ENCODE measurements at places on chromosomes 3 and 15.

DNA sequence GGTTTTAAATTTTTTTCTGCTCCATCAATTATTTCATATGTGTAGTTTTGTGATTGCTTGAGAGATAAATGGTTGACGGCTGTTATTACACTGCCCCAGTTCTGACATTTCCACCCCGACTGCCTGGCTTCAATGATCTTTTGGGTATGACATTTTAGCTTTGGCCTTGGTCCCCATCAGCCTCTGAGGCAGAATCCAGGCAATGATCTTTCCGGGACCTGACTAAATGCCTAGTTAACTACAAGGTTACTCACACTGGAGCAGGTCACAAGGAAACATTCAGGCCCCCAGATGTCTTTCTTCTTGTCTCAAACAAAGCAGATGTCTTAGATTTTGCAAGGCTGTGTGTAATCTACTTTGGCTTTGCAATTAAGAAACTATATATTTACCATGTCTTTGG, 61.1 kb upstream of the TMCO5A start:
- H3K27ac ChIP-seq, result no peak overlapping the region
- no peaks in the 10 kb centered on the region for H3K27me3 ChIP-seq
- peaks cover 27% of the 10 kb centered on the region for H3K4me1 ChIP-seq
- no peak for DNase-seq
- no peak overlapping the region for H3K4me3 ChIP-seq

GRCh38 chr3:143514109-143514508, 334.2 kb downstream of the SLC9A9 start:
- no peak overlapping the region for H3K4me3 ChIP-seq
- no peak for DNase-seq
- H3K27me3 ChIP-seq, result no peaks in the 10 kb centered on the region
- no peak overlapping the region for H3K27ac ChIP-seq

DNA sequence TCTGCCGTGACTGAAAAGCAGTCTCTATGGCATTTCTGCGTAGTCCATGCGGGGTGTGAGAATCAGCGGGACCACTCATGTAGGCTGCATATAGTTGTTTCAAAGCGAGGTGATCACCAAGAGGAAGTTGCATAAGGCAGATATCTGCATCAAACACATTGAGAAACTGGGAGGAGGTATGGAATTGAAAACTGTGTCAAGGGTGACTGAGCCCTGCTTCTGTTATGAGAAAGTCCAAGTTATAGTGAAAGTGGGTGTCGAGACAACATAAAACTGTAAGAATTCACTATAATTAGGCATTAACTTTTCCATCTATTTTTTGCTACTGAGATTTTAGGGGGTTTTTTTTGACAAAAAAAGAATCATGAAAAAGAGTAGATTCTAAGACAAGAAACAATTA, 109.3 kb downstream of the ZIC1 start:
- no peak overlapping the region for H3K27ac ChIP-seq
- H3K4me1 ChIP-seq, result no peaks in the 10 kb centered on the region
- H3K36me3 ChIP-seq, result no peaks in the 10 kb centered on the region
- no peak overlapping the region for H3K4me3 ChIP-seq
- no peak for DNase-seq

GRCh38 chr3:180680097-180680430, 775 bp upstream of the CCDC39 start:
- peaks cover 46% of the 10 kb centered on the region for H3K27me3 ChIP-seq
- DNase-seq, result no peak
- peaks cover 14% of the 10 kb centered on the region for H3K4me1 ChIP-seq
- peak overlapping the region; percentile 89 for H3K4me3 ChIP-seq
- H3K27ac ChIP-seq, result peak overlapping the region; percentile 95
- no peaks in the 10 kb centered on the region for H3K36me3 ChIP-seq

- H3K27ac ChIP-seq, result no peak overlapping the region
- H3K4me1 ChIP-seq, result peaks cover 11% of the 10 kb centered on the region
- DNase-seq, result no peak
- H3K4me3 ChIP-seq, result no peak overlapping the region
These were observed 12.5 kb upstream of the HEG1 start for GRCh38 chr3:125068265-125068664.

DNA sequence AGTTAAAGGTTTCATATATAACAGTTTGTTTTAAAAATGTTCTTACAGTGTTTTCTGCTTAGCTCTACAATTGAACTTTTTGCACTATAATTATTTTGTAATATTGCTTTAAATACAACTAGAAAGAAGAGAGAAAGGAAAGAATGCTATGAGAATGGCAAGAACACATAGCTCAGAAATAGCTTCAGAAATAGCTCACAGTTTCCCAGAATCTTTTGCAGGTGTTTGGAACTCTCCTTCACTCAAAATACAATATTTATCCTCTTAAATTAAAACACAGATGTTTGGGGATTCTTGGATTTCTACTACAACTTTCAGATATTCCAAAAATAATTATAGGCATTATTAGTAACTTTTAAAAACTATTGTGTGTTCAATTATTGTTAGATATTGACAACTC, 658.0 kb upstream of the DPPA4 start:
- H3K27ac ChIP-seq, result no peak overlapping the region
- no peaks in the 10 kb centered on the region for H3K27me3 ChIP-seq
- no peak overlapping the region for H3K4me3 ChIP-seq
- no peaks in the 10 kb centered on the region for H3K36me3 ChIP-seq

DNA sequence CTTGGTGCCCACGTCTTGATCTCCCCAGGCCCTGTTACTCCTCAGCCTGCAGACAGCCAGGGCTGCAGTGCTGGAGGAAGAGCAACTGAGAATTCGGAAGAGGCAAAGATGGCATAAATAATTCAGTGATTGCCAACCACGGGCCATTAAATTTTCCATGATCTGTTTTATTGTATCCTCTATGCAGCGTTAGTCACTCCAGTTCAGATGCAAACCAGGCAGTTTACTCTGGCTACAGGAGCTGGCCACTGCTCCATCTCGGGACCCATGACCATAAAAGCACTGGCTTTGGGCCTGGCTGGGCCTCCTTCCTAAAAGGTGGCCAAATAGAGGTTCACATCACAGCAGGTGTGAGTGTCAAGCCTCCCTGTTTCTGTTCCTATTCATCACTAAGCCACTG, 137.6 kb upstream of the TLE3 start:
- peaks cover 4% of the 10 kb centered on the region for H3K27me3 ChIP-seq
- no peak overlapping the region for H3K4me3 ChIP-seq
- DNase-seq, result no peak
- H3K36me3 ChIP-seq, result peaks cover 9% of the 10 kb centered on the region
- H3K27ac ChIP-seq, result no peak overlapping the region
- peaks cover 23% of the 10 kb centered on the region for H3K4me1 ChIP-seq

DNA sequence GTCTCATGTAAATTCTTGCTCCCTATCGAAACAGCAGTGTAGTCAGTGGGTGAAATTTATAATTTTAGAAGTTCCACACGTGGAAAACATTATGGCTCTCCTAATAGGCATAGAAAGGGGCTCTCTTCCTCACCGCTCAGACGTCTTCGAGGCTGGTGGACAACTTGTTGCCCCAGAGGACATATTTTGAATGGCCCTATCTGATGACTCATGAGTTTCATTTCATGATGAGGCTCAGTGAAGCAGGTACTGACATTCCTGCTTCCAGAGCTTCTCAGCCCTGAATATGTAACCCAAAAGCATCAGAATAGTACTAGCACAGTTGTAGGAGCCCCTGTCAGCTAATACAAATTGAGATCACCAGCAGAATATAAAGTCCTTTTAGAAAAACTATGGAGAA, 117.9 kb downstream of the HERC1 start:
- DNase-seq, result no peak
- no peaks in the 10 kb centered on the region for H3K4me1 ChIP-seq
- no peak overlapping the region for H3K4me3 ChIP-seq
- no peak overlapping the region for H3K27ac ChIP-seq
- peaks cover 24% of the 10 kb centered on the region for H3K36me3 ChIP-seq

- no peaks in the 10 kb centered on the region for H3K27me3 ChIP-seq
- H3K4me3 ChIP-seq, result no peak overlapping the region
- peaks cover 39% of the 10 kb centered on the region for H3K36me3 ChIP-seq
- H3K27ac ChIP-seq, result no peak overlapping the region
These were observed 60.8 kb upstream of the UMPS start for GRCh38 chr3:124669470-124669869.

DNA sequence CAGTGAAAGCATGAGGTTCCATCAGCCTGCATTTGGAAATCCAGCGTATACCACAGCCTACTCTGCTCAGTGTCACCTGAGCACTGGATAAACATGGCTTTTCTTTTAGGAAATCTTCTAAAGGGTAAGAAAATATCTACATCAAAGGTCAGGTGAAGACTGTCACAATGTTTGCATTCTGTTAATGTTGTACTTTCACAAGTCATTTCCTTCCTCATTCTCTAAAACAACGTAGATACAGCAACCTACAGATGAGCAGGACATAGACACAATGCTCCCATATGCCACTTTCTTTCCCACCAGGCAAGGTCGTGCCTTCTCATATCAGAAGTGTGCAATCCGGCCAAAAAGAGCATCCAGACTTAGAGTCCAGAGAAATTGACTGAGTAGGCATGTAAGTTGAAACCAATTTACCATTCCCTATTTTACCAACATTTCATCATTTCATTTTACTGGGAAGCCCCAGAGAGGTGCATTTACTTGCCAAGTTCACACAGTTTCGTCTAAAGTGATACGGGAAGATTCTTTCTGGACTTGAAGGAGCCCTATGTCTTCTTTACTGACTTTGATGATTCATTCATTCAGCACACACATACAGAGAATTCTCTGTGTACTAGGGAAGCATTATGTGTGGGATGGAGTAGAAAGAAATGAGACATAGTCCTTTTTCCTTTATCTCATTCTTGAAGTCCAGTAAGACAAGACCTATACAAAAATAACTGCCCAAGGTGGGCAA, 30.6 kb upstream of the LPP start:
- no peak for DNase-seq
- H3K4me3 ChIP-seq, result no peak overlapping the region
- H3K27ac ChIP-seq, result no peak overlapping the region
- H3K27me3 ChIP-seq, result peaks cover 26% of the 10 kb centered on the region
- H3K4me1 ChIP-seq, result peaks cover 5% of the 10 kb centered on the region

GRCh38 chr3:88896026-88896425, 211.4 kb upstream of the EPHA3 start:
- DNase-seq, result no peak
- H3K27me3 ChIP-seq, result no peaks in the 10 kb centered on the region
- no peaks in the 10 kb centered on the region for H3K36me3 ChIP-seq

DNA sequence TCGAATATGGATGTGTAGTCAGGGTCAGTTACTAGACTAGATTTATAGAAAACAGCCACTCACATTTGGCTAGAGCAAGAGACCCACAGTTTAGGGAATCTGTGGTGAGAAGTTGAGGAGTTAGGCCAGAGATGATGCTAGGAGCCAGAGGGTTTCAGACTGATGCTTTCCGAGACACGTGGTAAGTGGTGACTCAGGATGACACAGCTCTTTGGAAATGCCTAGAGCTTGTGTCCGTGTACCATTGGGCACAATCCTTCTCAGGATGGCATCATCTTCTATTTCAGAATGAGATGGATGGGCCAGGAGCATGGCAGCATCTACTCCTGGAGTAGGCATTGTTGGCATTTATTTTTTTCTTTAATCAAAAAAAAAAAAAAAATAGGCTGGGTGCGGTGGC, 28.5 kb downstream of the PTPRG start:
- peaks cover 15% of the 10 kb centered on the region for H3K4me1 ChIP-seq
- no peaks in the 10 kb centered on the region for H3K27me3 ChIP-seq
- no peak for DNase-seq
- H3K4me3 ChIP-seq, result no peak overlapping the region
- no peak overlapping the region for H3K27ac ChIP-seq
- no peaks in the 10 kb centered on the region for H3K36me3 ChIP-seq

DNA sequence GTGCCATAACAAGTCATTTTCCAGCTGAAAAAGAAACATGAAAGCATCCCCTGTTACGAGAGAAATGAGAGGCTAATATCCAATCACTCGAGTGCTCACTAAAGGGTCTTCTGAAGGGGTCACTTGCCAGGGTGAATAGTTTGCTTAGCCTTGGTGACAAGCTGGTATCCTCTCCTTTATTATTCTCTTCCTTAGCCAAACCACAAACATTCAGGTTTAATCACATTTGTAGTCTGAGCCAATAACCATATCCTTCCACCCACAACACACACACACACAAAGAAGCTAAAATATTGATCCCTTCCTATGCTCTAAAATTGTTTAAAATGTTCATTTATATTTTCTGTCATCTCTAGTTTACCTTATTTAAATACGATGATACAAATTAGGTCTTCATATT, 240.5 kb upstream of the TMCO5A start:
- H3K4me3 ChIP-seq, result no peak overlapping the region
- no peak for DNase-seq
- no peaks in the 10 kb centered on the region for H3K4me1 ChIP-seq
- H3K36me3 ChIP-seq, result peaks cover 4% of the 10 kb centered on the region
- no peak overlapping the region for H3K27ac ChIP-seq

- peaks cover 42% of the 10 kb centered on the region for H3K27me3 ChIP-seq
- H3K4me3 ChIP-seq, result no peak overlapping the region
- no peaks in the 10 kb centered on the region for H3K36me3 ChIP-seq
- peaks cover 11% of the 10 kb centered on the region for H3K4me1 ChIP-seq
- no peak for DNase-seq
- H3K27ac ChIP-seq, result no peak overlapping the region
These were observed 22.9 kb downstream of the CEMIP start for GRCh38 chr15:80801891-80802680.

- no peak overlapping the region for H3K4me3 ChIP-seq
- DNase-seq, result no peak
- H3K27ac ChIP-seq, result no peak overlapping the region
- H3K4me1 ChIP-seq, result peaks cover 2% of the 10 kb centered on the region
These were observed 58.5 kb downstream of the ECT2 start for GRCh38 chr3:172808969-172809546.

DNA sequence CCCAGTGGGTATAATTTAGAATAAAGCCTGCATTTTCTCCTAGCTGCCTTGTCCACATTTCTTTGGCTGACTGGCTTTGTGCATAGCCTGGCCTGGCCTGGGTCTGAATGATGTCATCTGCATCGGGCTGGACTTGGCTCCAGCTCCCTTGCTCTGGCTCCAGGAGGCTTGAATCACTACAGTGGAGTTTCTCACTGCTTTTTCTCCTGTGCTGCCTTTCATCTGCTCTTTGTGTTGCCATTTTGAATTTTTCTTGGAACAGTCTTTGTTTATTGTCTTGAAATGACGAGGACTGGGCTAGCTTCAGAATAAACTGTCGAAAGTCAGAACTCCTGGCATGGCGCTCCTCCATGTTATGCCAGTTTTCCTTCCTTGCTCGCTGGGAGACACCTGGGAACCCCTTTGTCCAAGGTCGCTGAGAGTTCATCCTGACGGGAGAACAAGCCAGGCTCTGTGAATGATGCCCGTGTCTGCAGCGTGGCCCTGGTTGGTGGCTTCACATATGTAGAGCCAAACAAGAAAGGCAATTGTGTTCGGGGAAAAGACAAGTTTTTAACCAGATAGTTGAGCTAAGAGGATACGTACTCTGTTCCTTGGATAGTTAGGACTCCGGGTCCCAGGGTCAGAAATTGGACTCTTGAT, 258.9 kb downstream of the PDZRN3 start:
- H3K27ac ChIP-seq, result no peak overlapping the region
- peaks cover 3% of the 10 kb centered on the region for H3K27me3 ChIP-seq
- no peak for DNase-seq
- no peaks in the 10 kb centered on the region for H3K36me3 ChIP-seq

- no peaks in the 10 kb centered on the region for H3K36me3 ChIP-seq
- peaks cover 17% of the 10 kb centered on the region for H3K4me1 ChIP-seq
- H3K27ac ChIP-seq, result no peak overlapping the region
These were observed 692.7 kb upstream of the GRM7 start for GRCh38 chr3:6168256-6168655.

All from mesothelial cell of epicardium (in vitro differentiated cells).